ENCODE measurements at places on chromosomes 12 and 14. TPM values are rescaled to one million over a fixed set of nuclear protein-coding genes. Genes with fewer than 3 reads are reported as not detected.
A peak's percentile ranks its signal among the peaks of the same experiment; 100 is the strongest.

DNA sequence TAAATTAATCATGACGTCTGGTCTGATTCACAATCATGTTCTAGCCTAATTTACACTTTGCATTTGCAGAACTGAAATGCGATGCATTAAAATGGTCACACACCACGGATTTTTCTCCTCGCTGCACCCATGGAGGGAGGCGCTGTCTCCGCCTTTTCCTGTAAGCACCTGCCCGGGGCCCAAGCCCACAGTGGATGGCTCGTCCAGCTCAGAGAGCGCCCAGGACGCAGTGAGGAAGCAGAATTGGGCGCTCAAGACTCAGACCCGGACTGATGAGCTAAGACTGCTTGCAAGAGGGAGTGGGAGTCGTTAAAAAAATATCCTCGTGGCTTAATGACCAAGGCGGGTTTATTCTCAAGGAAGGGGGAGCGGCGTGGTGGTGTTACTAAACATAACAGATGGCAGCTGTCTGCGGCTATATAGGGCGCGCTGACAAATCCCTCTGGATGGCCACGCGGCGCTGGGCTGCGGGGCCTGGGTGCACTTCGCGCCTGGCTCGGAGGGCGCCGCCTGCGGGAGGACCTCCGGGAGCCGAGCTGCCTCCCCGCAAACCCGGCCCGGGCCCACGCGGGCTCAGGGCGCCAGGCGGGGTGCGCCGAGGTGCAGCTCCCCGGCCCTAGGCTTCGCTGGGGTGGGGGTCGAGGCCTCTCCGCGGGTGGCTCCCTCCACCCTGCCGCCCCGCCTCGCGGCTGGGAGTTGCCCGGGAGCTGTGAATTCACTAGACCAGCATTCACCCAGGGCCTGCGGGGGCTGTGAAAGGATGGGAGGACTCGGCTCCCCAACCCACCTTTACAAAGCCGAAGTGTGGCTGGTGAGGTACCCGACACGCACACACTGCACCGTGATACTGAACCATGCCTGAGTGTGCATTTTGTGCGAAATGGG is 78.7 kb downstream of the PPM1A start:
- DNase-seq = peak; percentile 43

DNA sequence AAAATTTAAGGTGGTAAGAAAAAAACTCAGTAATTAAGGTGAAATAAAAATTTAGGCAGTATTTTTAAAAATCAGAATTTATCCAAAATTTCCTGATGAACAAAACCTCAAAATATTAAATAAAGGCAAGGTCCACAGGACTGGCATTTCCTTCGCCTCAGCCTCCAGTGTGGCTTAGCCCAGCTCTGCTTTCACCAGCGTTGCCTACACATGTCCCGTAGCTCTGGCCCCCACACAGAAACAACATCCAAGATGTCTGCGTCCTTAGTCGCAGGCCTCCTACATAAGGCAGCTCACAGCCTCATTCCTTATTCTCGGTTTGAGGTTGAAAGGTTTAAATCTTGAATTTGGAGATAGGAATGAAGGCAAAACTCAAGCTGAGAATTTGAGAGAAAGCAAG is 274.3 kb downstream of the SYT1 start:
- DNase-seq = no peak

GRCh38 chr14:105476831-105477659 is 2.4 kb downstream of the CRIP2 start:
- no peak for DNase-seq

DNA sequence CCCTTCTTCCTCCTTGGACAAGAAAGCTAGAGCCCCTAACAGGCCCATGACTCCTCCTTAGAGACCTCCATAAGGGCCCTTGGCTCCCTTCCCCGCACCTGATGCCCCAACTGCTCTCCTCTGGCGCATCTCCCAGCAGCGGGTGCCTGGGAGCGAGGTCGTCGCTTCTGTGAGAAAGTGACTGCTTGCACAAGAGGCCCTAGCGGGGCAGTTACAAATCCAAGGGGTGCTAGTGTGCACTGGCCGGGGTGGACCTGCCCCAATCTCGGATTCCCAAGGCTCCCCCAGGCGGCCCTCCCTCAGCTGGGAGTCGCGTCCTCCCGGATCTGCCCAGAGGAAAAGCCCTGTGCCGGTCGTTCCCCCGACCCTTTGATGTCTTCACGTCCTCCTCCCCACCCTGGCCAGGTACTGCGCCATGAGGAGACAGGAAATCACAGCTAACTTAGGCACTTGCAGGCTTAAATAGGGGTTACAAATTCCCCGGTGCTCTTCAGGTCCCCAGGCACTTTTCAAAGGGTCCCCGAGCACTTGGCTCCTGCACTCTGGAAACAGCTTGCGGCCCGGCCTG is 2.8 kb downstream of the NKX2-8 start:
- no peak for DNase-seq

Gene RGS6
- 2.9 TPM for polyA plus RNA-seq

Gene FGF23
- polyA plus RNA-seq = not detected

Gene LACRT
- polyA plus RNA-seq = not detected
